Stomach (tissue), 19 donors: ENCODE measurements at places on chromosomes 6 and 20. TPM values are rescaled to one million over a fixed set of nuclear protein-coding genes. Genes with fewer than 3 reads are reported as not detected.
A peak's percentile ranks its signal among the peaks of the same experiment; 100 is the strongest.

DNA sequence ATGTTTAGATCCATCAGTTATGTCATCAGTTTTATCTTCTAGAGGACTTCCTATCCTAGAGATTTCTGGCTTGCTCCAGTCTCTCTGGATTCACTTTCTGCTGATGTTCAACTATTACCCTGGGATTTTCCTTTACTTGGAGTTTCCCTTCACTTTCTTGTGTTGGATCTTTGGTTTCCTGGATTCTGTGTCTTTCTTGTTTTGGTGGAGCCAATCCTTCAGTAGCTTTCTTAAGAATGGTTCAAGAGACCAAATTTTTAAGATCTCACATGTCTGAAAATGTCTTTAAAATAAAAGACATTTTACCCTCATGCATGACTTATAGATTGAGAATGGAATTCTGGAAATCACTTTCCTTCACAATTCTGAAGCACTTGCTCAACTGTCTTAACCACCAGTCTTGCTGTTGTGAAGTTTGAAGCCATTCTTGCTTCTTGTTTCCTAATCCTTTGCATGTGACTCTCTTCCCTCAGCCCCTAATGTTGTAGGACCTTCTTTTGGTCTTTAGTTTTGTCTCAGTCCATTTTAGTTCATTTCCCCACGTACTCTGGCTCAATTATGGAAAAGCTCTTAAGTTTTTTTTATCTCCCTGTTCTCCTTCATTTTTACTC, 87.9 kb downstream of the ARID1B start:
- no peak for DNase-seq

DNA sequence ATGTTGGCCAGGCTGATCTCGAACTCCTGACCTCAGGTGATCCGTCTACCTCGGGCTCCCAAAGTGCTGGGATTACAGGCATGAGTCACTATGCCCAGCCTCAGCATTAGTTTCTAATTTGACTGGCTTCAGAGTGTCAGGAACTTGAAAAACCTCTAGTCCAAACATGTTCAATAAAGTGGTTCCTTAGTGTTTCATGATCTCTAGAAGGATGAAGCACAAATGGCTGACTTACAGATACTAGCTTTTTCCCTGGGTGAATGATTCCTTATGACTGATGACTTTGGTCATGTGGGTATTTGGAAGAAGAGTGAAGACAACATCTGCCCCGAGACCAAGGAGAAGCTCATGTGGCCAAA, 16.4 kb downstream of the GLYATL3 start:
- DNase-seq = no peak

DNA sequence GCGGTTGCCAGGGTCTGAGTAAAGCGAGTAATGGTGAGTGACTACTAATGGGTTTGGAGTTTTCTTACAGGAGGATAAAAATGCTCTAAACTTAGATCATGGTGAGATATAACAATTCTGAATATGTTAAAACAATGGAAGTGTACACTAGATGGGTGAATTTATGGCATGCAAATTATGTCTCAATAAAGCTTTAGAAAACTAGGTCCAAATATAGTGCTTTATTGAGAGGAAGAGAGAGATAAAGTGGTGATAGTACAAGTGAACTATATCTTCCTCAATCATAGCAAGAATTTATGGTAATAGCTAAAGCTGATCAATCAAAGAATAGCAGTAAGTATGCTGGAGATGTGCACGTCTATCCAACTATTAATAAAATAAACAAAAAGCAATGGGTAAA, 23.9 kb downstream of the SRPK1 start:
- no peak for DNase-seq

DNA sequence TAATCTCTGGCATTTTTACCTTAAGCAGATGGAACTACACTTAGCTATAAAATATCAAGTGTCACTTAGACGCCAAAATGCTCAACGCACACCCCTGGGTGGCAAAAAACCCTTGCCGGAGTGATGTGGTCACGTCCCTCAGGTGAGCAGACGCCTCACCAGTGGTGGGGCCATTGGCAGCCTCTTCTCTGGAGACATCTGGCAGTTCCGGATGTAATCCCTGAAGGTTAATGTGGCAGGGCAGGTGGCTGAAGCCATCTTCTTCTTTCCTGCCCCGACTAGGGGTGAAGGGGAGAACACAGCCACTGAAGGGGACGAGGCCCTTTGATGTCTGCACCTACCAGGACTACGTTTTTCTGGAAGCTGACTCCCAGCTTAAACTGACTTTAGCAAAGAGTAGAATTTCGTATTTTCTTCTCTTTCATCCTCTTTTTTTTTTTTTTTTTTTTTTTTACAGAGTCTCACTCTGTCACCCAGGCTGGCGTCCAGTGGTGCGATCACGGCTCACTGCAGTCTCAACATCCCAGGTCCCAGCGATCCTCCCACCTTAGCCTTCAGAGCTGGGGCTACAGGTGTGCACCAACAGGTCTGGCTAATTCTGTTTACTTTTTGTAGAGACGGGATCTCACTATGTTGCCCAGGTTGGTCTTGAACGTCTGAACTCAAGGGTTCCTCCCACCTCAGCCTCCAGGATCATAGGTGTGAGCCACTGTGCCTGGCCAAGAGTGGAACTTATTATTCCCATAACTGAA, 152.1 kb downstream of the TTLL2 start:
- DNase-seq = no peak

- DNase-seq = no peak
Measured at GRCh38 chr6:42532038-42532669, 31.7 kb upstream of the UBR2 start.

DNA sequence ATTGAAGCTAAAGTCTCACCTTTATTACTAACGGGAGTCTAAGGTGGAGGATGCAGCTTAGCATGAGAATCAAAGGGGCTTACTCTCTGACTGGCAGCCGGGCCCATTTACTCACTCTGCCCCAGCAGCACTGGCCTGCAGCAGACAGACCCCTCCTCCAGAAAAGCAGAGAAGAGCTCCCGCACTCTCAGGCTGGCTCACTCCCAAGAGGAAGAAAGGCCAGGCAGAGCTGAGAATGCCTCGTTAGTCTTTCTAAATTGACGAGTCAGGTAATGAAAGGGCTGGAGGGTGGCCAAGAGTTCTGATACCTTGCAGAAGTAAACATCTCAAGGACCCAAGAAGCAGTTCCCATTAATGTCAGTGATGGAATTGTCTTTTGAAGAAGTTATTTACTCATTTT, 44.5 kb upstream of the IL20RA start:
- peak; percentile 40 for DNase-seq

The PMEPA1 gene
- 5.3 TPM for total RNA-seq

The SYCP2 gene
- 1.4 TPM for total RNA-seq
